GM12891 (cell line): ENCODE measurements at places on chromosomes 3 and 15.

DNA sequence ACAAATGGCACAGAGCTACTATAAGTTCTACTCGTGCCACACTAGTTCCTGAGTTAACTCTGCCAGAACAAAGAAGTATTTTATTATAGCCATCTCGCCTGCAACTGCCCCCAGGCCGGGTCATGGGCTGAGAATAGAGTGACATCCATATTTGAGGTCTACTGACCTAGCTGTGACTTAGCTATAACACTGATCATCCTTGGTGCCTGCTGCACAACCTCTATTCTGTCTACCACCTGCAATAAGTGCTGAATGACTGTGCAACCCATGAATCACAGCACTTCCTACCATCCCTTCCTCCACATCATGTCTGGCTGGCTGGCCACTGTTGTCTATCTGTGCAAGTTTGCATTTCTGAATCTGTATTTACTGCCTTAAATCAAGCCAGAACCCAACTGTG is 506.5 kb upstream of the TBL1XR1 start:
- DNase-seq: no peak

DNA sequence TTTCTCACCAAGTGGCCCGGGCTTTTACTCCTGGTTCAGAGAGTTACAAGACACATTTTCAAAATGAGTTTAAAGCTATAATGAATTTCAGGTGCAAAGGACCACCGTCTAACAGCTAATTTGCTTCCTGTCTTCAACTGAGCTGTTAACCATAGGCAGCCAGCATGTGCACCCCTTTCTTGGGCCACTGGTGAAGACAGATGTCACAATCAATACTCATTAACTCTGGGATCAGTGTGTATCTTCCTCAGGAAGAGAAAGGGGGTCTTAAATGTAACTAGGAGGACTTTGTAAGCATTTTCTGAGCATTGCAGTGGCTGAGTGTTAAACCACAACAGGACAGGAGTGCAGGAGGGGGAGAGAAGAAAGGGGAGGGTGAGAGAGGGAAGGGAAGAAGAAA is 750.7 kb upstream of the CFAP20DC start:
- no peak for DNase-seq

DNA sequence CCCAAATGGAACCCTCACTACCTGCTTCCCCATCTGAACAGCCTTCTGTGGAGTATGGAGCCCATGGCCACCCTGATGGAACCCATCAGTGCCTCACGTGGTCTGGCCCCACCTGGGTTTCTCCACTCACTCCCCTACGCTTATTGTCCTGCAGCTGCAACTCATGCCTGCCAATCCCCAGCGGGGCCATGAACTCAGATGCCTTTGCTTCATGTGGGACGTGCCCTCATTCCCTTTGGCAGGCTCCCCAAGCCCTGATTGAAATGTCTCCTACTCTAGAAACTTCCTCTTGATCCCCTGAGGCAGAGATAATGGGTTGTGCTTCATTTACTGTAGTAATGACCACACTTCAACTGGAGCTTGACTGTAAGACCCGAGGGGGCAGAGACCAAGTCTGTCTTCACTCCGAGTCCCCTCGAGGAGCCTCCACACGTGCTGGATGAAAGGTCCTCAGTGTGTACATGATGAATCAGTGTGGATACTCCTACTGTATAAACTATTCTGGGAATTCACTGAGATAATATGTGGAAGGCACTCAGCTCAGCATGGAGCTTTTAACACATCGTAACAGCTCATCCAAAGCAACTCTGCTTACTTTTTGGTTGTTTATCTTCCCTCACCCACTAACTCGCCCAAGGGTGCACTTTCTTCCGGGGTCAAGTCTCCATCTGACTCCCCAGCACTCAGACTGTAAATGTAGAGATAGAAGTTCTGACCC is 232.8 kb upstream of the BHLHE40 start:
- no peak for DNase-seq

DNA sequence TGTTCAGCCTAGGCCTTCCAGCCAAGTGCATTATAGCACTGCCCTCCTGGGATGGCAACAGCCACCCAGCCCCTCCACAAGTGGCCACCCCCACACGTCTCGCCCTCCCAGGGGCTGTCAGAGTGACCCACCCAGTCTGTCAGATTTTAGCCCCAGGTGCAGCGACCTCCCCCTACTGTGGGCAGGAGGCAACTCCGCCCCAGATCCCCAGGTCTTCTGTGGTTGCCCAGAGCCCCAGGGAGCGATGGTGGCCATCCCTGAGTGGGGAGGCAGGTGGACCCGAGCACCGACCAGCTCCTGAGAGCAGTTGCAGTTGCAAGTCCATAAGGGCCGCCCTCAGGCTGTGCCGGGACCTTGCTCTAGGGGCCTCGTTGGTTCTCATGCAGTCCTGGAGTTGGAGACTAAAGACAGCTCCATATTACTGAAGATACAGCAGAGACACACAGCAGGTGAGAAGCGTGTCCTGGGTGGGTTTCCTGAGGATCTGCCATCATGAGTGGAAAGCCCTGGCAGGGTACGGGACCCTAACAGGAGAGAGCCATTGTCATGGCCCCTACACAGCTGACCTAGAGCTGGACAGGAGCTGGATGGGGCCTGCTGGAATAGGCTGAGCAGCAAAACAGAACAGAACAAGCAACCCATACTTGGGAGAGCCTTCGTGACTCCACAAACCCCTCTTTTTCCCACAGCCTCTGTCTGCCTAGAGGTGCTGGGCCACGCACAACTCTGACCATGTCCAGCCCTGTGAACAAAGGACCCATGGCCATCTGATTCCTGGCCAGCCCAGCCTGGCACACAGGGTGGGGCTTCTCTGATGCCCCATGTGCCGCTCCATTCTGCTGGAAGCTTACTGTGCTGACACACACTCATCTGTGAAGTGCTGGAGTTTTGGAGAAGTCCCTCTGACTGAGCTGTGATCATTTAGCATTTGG is 110.3 kb upstream of the ALDH1A3 start:
- DNase-seq: no peak

GRCh38 chr3:46979958-46980497 is 562 bp downstream of the NBEAL2 start:
- no peak for DNase-seq

- DNase-seq: no peak
Observed at GRCh38 chr15:31478702-31479221, 152.1 kb downstream of the KLF13 start.

GRCh38 chr15:101028772-101029438 is 109.7 kb downstream of the LRRK1 start:
- DNase-seq: no peak

DNA sequence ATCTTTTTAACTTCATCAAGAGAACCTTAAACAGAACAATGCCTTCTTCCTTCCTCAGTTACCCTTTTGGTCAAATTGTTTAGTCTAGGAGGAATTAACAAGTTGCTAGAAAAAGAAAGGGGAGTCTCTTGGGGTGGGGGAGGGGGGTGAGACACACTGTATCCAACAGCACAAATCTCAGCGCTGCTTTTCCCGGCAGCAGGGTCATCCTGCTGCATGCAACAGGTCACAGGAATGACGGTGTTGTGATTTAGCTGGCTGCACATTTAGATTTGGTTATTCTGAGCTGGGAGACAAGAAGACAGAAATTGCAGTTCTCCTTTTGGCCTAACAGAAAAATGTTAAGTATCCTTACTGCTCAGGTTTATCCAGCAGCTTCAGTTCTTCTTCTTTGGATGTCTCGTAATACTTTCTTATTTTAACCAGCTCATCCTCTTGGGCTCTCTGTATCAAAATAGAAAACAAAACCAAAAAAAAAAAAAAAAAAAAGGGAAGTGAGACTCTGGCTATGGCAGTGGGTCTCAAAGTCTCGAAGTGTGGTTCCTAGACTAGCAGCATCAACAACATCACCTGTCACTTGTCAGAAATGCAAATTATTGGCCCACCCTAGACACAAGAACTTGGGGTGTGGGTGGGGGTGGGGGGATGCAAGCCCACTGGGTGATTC is 190.5 kb downstream of the GREM1 start:
- peak; percentile 29 for DNase-seq

DNA sequence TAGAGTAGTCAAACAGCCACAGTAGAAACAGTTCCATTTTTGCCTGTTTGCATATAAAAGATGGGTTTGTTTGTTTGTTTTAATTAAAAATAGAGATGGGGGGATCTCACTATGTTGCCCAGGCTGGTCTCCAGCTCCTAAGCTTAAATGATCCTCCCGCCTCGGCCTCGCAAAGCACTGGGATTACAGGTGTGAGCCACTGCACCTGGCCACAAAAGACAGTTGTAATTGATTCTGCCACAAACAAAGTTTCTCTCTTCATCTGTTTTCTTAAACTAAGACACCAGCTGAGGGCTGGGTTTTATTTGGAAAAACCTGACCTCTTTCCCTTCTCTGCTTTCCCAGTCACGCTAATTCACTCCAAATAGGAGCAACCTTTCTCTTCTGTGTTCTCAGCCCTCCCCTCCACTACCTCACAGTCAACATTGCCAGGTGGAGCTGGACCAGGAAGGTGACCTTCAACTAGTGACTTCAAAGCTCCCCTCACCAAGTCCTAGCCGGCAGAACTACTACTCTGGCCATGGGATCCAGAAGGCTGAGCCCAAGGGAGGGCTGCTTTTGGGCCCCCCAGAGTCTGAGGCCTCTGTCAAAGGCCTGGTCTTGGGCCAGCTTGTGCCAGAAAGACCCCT is 1.5 kb upstream of the IDH2 start:
- DNase-seq: no peak

DNA sequence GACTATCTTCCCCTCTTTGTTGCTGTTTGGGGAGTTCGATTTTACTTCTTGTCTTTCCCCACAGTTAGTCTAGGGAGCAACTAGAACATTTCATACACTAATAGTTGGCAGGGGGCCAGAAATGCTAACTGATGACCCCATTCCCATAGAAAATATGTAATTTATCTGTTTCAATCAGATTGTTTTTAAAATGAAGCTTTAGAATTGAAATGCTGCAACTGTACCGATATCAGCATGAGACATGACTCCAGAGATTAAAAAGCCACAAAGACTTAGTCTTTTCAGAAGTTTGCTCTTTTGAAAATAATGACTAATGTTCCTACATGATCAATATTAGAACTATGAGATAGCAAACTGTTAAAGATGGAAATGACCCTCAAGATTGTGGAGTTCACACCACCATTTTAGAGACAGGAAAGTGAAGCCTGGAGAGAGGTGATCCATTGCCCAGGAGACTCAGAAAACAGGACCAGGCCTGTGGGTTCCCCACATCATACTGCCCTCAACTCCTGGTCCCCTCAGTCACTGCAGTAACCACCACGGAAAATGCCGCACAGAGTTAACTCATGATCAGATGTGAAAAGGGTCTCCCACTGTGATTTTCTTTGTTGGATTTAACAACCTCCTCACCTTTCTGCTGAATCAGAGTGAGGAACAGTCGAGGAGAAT is 130.3 kb downstream of the CHDH start:
- DNase-seq: no peak

DNA sequence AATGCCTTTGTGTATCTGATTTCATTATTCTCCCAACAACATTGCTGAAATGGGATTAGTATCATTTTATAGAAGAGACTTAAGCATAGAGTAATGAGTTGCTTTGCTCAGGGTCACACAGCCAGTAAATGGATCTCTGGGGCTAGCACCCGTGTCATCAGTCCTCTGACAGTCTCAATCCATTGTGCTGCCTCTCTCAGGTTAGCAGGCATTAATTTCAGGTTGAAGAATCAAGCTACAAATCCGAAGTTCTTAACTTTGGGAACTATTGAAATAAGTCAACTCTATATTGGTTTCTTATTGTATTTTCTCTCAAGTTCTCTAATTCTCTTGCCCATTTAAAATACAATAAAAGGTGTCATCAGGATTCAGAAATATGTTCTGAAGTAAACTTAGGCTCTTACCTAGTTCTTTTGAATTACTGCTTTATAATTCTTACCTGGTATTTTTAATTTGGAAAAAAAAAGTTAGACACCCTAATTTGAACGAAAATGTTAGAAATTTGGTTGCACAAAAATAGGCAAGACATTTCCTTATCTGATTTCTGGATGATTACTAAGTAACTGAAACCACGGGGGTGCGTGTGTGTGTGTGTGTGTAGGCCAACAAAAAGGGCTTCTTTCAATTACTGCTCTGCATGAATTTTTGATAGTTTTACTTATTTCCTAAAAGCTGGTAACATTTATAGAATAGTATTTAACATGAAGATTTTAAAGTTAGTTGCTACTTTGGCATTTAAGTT is 189.8 kb downstream of the MBNL1 start:
- DNase-seq: no peak

GRCh38 chr3:31322460-31322859 is 210.3 kb upstream of the STT3B start:
- DNase-seq: no peak

GRCh38 chr15:58501006-58501405 is 69.2 kb downstream of the LIPC start:
- no peak for DNase-seq

- no peak for DNase-seq
Observed at GRCh38 chr3:135860761-135861160, 104.8 kb upstream of the PPP2R3A start.

- no peak for DNase-seq
Observed at GRCh38 chr3:46935168-46935858, 41.2 kb downstream of the CCDC12 start.

- DNase-seq: no peak
Observed at GRCh38 chr3:64056606-64057180, 33.4 kb upstream of the PSMD6 start.

GRCh38 chr3:37504583-37505357 is 330.4 kb upstream of the LRRFIP2 start:
- no peak for DNase-seq

DNA sequence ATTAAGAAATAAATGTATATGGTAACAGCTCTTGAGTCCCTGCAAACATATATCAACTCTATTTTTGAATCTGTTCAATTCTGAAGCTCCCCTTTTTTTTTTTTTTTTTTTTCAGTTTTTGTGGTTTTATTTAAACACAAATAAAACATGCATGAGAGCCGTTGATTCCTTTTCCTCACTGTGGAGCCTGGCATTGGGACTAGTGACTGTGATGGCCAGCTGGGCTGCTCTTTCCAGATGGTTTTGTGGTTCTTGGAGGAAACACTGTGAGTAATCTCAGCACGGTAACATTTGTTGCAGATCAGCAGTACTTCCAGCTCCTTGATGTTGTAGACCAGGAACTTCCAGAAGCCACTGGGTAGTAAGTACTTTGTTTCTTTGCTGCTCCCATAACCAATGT is 15.9 kb downstream of the EMC7 start:
- no peak for DNase-seq

DNA sequence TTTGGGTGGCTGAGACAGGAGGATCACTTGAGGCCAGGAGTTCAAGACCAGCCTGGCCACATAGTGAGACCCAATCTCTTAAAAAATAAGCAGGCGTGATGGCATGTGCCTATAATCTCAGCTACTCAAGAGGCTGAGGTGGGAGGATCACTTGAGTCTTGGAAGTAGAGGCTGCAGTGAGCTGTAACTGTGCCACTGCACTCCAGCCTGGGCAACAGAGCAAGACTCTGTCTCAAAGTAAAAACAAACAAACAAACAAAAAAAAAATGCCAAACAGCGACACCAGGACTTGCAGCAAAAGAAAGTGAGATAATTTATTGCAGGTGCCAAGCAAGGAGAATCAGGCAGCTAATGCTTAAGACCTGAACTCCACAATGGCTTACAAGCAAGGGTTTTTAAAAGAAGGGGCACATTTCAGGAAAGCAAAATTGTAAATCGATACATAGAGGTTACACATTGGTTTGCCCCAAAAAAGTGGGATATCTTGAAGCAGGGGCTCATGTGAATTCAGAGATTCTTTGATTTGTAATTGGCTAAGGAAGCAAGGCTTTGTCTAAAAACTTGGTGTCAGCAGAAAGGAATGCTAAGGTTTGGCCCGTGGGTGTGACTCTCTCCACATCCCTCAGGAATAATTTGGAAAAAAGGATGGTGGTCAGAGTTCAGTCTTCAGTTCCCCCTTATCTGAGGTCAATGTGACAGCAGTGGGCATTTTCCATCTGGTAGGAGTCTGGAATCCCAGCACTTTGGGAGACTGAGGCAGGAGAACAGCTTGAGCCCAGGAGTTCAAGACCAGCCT is 5.2 kb upstream of the MPI start:
- no peak for DNase-seq

GRCh38 chr15:91849749-91850161 is 3.8 kb upstream of the SLCO3A1 start:
- no peak for DNase-seq
